Right hindlimb (tissue), 1 donor: ENCODE measurements at places on chromosomes 4 and X.

GRCh38 chr4:181528570-181529184, 714.5 kb upstream of the TENM3 start:
- DNase-seq, result peak; percentile 72

DNA sequence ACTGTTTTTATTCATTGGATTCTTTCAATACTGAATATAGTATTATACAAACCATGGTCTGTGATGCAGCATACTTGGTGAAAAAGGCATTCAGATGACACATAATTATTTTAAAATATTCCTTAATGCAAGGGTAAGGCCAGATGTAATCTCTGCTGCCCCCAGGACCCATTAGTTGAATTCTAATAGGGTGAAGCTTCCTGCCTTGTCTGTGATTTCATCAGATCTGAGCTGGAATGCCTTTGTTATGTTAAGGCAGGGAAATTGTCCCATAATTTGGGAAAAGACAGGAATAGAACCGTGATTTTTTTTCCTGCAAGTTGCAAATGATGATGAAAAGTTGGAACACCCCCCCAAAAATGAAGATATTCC, 26.1 kb downstream of the ZRSR2 start:
- no peak for DNase-seq

DNA sequence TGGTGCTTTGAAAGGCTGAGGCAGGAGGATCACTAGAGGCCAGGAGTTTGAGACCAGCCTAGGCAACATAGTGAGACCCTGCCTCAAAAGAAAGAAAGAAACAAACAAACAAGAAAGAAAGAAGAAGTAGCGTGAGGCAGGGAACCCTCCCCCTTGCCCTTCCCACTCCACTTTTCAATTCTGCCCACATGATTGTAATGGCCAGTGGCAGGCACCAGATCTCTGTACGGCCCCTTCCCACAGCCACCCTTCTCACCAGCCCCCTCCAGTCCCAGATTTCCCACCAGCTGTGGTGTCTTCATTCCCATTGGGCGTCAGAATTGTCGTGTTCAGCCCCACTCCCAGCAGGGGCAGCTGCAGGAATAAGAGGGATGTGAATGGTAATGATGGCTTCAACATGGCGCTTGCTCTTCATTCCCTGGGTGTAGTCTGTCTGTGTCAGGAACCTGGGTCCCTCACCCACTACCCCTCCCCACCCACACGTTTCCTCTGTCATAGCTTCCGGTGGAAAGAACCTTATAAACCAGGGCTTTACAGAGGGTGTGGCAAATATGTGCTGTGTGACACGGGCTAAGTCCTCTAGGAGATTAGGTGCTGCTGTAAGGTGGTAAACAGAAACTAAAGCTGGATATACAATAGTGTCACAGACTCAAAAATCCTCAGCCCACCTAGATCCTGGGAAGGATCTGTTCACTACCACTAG, at the start of gene IL2RG:
TSS of gene IL2RG (minus strand) at position 437 of the 703 bp plus-strand sequence. CDS start at position 399, 38 bp downstream.
- DNase-seq, result no peak

GRCh38 chr4:83205760-83206159, 78.8 kb downstream of the COQ2 start:
- no peak for DNase-seq

GRCh38 chr4:53089936-53090729, 228.0 kb downstream of the RASL11B start:
- peak; percentile 62 for DNase-seq

GRCh38 chr4:55518442-55518841, 28.3 kb downstream of the CLOCK start:
- DNase-seq, result no peak

- DNase-seq, result no peak
These were observed 481.7 kb downstream of the NAF1 start for GRCh38 chr4:162684998-162685397.

- DNase-seq, result no peak
These were observed 32.7 kb upstream of the FAM9C start for GRCh38 chrX:13077168-13077567.

- DNase-seq, result no peak
These were observed 197.2 kb upstream of the AR start for GRCh38 chrX:67346667-67347066.

DNA sequence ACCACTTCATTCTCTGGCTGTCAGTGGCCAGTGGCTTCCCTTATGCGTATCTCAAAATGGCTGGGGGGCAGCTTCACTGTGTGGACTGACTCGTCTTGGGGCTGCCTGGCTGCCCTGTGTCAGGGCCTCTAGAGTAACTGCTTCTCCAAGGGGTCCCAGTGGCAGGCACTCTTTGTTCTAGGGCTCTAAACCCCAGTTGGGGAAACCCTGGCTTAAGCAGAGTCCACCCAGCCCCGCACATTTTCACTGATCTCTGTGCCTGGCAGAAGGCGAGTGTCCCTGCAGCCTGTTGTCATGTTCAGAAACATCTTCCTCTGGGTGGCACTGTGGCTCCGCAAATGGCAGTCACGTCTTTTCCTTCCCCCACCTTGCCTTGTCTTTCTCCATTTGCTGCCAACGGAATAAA, 59.7 kb downstream of the NBDY start:
- DNase-seq, result no peak

DNA sequence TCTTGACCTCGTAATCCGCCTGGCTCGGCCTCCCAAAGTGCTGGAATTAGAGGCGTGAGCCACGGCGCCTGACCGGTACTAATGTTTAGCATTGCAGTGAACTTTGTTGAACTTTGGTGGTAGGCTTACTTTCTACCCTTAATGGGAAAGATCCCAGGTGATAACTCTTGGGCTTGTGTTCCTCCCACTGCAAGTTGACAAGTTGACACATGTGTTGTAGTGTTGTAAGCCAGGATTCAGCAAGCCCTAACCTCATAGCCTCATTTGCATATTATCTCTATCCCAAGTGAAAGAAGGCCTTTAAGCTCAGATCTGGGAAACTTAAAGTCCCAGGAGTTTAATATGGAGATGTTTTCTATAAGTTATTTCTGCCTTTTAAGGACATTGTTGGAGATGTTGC, 80.0 kb upstream of the CLCN4 start:
- no peak for DNase-seq

DNA sequence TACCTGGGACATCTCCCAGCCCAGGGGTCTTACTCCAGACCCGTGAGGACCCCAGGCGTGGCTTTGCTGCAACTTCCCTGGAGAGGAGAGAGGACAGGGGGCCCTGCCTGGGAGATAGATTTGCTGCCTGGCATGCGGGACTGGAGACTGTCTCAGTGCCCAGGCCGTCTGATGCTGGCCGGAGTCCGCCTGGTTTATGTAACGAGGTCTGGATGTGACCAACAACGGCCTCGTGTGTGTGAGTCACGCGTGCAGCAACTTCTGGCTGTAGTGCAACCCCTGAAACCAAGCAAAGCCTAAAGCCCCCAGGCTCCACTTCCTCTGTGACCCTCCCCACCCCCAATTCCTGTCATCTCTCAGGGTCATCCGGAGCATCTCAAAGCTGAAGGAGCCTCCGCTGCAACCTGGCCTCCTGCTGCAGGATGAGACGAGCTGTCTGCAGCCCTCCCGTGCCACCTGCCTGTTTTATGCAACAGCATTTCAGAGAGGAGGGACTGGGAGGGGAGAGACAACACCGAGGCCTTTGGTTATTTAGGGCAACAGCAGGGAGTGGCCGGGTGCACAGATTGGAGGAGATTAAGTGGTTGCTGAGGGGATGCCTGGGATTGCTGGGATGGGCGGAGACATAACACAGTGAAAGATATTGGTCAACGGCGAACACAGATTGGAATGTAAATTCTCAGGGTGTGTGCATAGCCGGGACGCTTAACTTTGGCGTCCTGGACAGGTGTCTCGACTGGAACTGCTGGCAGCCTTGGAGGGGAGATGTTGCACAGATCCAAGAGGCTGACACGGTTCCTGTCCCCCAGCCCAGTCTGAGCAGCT, 16.0 kb downstream of the XG start:
- DNase-seq, result no peak

DNA sequence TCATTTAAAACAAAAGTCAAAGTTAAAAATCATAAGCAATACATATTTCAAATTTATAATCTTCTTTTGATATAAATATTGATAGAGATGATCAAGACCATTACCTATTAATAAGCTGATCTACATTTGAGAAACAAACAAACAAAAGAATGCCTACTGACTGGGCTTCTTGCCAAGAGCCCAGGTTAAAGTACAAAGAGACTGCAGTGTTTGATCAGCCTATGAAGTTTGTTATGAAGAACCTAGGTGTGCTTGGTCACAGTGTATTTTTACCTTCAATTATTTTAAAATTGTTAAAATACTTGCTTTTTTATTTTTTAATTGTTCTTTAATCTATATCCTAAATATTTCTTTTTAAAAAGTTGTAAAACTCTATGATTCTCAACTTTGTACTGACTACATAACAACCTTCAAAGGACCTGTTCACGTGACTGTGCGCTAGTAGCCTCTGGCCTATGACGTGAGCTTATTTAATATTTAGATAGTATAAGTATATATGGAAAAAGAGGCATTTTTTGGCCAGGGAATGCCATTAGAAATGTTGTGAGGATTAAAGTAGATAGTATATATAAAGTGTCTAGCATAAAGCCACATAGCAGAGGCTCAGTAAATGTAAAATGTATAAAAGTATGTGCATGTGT, 11.4 kb upstream of the SLC39A8 start:
- DNase-seq, result no peak

GRCh38 chr4:108941904-108942430, 179.1 kb upstream of the ETNPPL start:
- no peak for DNase-seq

GRCh38 chr4:7624396-7624980, 189.8 kb upstream of the PSAPL1 start:
- no peak for DNase-seq

GRCh38 chr4:76984127-76984526, 34.6 kb downstream of the SEPTIN11 start:
- DNase-seq, result no peak

DNA sequence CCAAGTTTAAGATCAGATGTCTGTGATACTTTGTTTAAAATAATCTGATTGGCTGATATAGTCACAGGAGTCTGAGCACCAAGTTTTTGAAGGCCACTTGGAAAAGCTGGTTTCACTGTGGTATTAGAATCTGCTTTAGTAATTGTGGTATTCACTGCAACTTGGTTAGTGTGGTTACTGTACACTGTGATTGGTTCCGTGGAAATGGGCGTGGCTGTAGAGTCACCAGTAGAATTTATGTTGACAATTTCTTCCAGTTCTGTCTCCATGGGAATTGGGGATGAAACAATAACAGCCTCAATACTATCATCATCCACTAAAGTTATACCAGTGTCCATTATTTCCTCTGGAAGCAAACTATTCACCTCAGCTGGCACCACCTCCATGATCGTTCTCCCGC, 26.2 kb downstream of the LIN54 start:
- peak; percentile 18 for DNase-seq

- DNase-seq, result peak; percentile 66
These were observed 96.5 kb downstream of the SLC2A9 start for GRCh38 chr4:9924750-9925149.

DNA sequence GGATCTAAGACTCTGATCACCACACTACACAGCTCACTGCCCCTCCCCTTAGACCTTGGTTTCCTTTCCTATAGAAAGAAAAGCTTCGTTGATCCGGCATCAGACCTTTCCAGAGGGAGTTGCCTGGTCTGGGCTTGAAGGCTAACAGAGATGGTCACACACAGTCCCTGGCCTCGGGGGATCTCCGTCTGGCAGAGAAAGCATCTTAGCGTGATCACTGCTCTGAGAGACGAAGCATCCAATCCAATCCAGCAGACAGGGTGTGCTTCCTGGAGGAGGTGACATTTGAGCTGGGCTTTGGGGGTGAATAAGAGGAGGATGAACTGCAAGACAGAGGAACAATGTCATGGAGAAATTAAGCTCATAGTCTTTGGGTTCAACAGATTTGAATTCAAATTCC, 49.5 kb downstream of the HTRA3 start:
- peak; percentile 11 for DNase-seq

DNA sequence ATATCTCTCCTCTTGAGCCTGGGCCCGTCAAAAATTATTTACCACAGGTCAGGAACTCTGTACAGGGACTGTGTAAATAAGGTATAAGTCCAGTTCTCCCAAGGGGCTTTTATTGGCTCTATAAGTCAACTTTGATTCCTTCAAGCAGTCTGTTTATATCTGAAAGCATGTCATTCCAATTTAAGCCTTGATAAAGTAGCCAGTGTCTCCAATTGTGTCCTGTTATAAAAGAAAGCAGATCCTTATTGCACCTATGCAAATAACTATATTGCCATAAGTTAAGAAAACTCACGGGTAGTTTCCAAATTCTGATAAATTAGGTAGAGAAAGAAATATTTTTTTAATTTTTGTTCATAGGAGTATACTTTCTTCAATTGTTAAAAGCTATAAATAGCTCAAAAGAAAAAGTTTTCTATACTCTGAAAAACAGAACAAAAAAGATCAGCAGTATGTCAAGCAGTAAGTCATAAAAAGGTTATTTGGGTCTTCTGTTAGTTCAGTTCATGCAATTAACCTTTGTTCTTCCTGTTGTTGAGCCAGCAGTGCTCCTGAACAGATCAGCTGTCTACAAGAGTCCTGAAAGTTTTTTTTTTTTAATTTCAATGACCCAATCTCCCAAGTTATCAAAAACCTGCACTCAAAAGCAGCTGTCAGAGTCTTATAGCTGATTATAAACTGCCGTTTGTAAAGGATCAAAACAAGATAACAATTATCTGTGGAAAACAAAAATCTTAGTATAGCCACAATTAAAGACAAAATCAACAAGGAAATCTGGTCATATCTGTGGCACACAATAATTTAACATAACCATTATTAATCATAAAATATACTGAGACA, 178.4 kb upstream of the GALNT7 start:
- no peak for DNase-seq

GRCh38 chrX:139202742-139203420, 327.7 kb upstream of the F9 start:
- DNase-seq, result no peak

- no peak for DNase-seq
These were observed 40.5 kb downstream of the RRAGB start for GRCh38 chrX:55758033-55758432.

GRCh38 chrX:120719622-120720021, 89.8 kb upstream of the C1GALT1C1 start:
- no peak for DNase-seq

- no peak for DNase-seq
These were observed 115.6 kb upstream of the NOCT start for GRCh38 chr4:138899999-138900398.

DNA sequence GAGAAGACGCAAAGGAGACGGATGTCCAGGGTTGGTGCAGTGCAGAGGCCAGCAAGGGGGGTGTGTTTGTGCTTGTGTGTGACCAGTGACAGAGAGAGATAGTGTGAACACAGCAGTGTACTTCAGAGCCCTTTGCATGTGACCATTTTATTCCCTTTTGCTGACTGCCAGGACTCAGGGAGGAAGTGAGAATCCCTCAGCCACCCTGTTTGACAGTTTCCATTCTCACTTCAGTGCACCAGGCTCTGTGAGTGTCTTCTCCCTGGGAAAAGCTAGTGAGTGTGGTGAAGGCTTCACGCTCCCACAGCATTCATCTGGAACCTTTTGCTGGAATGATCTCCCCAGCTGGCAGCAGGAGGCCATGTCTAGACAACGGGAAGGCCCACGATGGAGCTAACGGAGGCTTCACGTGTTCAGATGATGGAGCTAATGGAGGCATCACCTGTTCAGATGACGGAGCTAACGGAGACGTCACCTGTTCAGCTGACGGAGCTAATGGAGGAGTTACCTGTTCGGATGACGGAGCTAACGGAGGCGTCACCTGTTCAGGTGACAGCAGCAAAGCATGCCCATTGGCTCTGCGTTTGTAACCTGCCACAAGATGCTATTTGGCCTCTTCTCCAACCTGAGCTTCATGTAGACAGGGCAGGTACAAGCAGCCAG, 195.4 kb downstream of the AFAP1 start:
- no peak for DNase-seq
